Cardiac ventricle fibroblast (primary cell): ENCODE measurements at places on chromosomes 6 and 20. TPM values are rescaled to one million over a fixed set of nuclear protein-coding genes. Genes with fewer than 3 reads are reported as not detected.

Gene TSPO2
- total RNA-seq = not detected in 2 replicates

Gene IMPG1
- total RNA-seq = not detected in 2 replicates

Gene MGME1
- 5.4 and 9.4 TPM in 2 replicates for total RNA-seq

Gene TNNC2
- 1.9 TPM in 1 of 2 replicates, not detected in the other for total RNA-seq

Gene TRIM10
- not detected in 2 replicates for total RNA-seq

Gene COX7A2
- 130 and 157 TPM in 2 replicates for total RNA-seq

Gene LINC00237
- not detected in 2 replicates for total RNA-seq

Gene PNLDC1
- total RNA-seq = 0.81 and 1.3 TPM in 2 replicates

Gene SEL1L2
- not detected in 2 replicates for total RNA-seq

Gene TCP11
- total RNA-seq = 0.39 TPM in 1 of 2 replicates, not detected in the other

Gene CYP21A2
- total RNA-seq = 0.15 TPM in 1 of 2 replicates, not detected in the other

Gene RAET1E
- total RNA-seq = 0.06 TPM in 1 of 2 replicates, not detected in the other

Gene SDCBP2
- 2.6 and 4.7 TPM in 2 replicates for total RNA-seq

Gene SPAG4
- 6.5 and 8.9 TPM in 2 replicates for total RNA-seq

Gene RSPH3
- total RNA-seq = 5.5 and 5.8 TPM in 2 replicates

Gene PGK2
- not detected in 2 replicates for total RNA-seq

Gene JPH2
- total RNA-seq = 0.25 TPM in 1 of 2 replicates, not detected in the other

Gene ULBP3
- total RNA-seq = 3.0 and 3.2 TPM in 2 replicates

Gene CST5
- total RNA-seq = not detected in 2 replicates

Gene PERP
- total RNA-seq = 5.2 and 6.6 TPM in 2 replicates

Gene NRN1
- 0.10 and 0.12 TPM in 2 replicates for total RNA-seq

Gene TAAR2
- not detected in 2 replicates for total RNA-seq

Gene ARFGEF3
- 0.05 and 0.06 TPM in 2 replicates for total RNA-seq

Gene TSHZ2
- 14.0 and 16.7 TPM in 2 replicates for total RNA-seq

Gene CDH26
- total RNA-seq = 0.24 and 0.31 TPM in 2 replicates

Gene TP53TG5
- total RNA-seq = not detected in 2 replicates

Gene C20orf202
- total RNA-seq = not detected in 2 replicates

Gene MYH7B
- not detected in 2 replicates for total RNA-seq

Gene TAAR6
- total RNA-seq = not detected in 2 replicates

Gene SLC2A10
- 38.2 and 42.0 TPM in 2 replicates for total RNA-seq

Gene TRIM40
- not detected in 2 replicates for total RNA-seq

Gene CDK19
- total RNA-seq = 10.9 and 12.0 TPM in 2 replicates

Gene TREM2
- total RNA-seq = not detected in 2 replicates

Gene TFAP2D
- not detected in 2 replicates for total RNA-seq

Gene KIF6
- total RNA-seq = 0.20 and 0.31 TPM in 2 replicates

Gene GTPBP2
- 16.6 and 18.0 TPM in 2 replicates for total RNA-seq

Gene BCAS4
- 1.9 TPM in 2 replicates for total RNA-seq

Gene OR2J3
- not detected in 2 replicates for total RNA-seq

Gene ERVFRD-1
- not detected in 2 replicates for total RNA-seq
